ENCODE measurements at places on chromosomes 6 and 20. TPM values are rescaled to one million over a fixed set of nuclear protein-coding genes. Genes with fewer than 3 reads are reported as not detected.

BANF2 gene
- not detected for total RNA-seq

GRCh38 chr6:33375143-33375671 lies 16.4 kb upstream of the KIFC1 start:
- peak; percentile 78 for DNase-seq

UNC5CL gene
- under 0.01 TPM for total RNA-seq

DNA sequence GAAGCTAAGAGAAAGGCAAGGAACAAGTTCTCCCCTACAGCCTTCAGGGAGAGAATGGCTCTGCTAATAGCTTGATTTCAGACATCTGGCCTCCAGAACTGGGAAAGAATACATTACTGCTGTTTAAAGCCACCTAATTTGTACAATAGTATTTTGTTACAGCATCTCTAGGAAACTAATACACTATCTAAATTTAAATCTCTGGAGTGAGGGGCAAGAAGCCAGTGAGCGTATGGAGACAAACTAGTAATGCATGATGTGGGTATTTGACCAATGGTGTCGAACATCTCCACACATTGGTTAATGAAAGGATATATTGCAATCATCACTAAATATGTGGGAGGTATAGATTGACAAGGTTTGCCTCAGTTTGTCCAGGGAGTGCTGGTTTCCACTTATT lies 451.5 kb downstream of the EPM2A start:
- no peak for DNase-seq

- no peak for DNase-seq
Measured at GRCh38 chr20:16747291-16747811, 807 bp upstream of the OTOR start.

HLA-DRB5 gene
- total RNA-seq: 0.13 TPM

RIN2 gene
- 73.6 TPM for total RNA-seq

TMEM217 gene
- 0.40 TPM for total RNA-seq

DNA sequence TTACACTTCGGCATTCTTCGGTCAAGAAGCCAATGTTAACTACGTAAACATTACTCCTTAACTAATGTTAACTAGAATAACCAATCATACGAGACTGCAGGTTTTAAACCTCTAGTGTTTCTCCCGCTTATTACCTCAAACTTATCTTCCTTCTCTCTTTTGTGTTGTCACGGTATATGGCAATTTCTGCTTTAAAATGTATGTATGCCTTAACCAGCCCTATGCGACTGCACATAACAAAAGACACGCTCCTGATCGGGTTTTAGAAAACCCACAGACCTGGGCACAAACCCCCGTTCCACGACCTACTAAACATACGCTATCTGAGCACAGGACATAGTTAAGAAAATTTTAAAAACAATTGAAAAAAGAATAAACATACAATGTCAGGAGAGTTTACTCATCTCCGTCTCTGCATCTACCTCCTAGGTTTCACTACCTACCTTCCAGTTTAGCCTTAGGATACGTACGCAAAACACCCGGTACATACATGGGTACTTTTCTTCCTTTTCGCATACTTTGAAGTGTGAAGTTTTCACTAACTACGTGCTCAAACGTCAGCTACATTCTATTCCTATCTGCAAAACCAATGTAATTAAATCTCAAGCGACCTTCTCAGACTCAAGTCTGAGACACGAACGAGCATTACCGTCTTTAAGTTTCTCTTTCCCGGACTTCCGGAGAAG lies 1.1 kb downstream of the CD164 start:
- no peak for DNase-seq

- peak; percentile 5 for DNase-seq
Measured at GRCh38 chr20:39795401-39796272, 833.5 kb downstream of the DHX35 start.

SLC26A8 gene
- not detected for total RNA-seq

DNA sequence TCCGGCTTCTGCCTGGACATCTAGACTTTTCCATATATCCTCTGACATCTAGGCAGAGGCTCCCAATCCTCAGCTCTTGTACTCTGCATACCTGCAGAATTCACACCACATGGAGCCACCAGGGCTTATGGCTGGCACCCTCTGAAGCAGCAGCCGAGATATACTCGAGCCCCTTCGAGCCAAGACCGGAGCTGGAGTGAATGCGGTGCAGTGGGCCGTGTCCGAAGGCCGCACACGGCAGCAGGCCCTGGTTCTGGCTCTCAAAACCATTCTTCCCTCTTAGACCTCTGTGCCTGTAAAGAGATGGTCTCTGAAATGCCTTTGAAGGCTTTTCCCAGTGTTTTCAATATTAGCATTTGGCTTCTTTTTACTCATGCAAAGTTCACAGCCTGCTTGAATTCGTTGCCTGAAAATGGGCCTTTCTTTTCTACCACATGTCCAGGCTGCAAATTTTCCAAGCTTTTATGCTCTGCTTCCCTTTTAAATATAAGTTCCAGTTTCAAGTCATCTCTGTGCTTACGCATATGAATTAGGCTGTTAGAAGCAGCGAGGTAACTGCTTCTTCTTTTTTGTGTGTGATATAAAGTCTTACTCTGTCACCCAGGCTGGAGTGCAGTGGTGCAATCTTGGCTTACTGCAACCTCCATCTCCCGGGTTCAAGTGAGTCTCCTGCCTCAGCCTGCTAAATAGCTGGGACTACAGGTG lies 3.8 kb upstream of the SIRPB1 start:
- no peak for DNase-seq

WFDC2 gene
- not detected for total RNA-seq

SLC35D3 gene
- not detected for total RNA-seq

GRCh38 chr20:20427227-20427864 lies 59.4 kb downstream of the INSM1 start:
- DNase-seq: no peak

Measured in LHCN-M2 (cell line).